GM06990 (cell line): ENCODE measurements at places on chromosomes 6 and 20.

GRCh38 chr6:154894902-154895301, 100.2 kb upstream of the TIAM2 start:
- no peak for DNase-seq

GRCh38 chr6:84651583-84651982, 112.8 kb downstream of the TBX18 start:
- no peak for DNase-seq

- no peak for DNase-seq
These were observed 11.3 kb downstream of the PPP1R3G start for GRCh38 chr6:5096482-5096881.

GRCh38 chr20:2109425-2110210, 8.0 kb downstream of the STK35 start:
- no peak for DNase-seq

GRCh38 chr20:62240020-62240685, 1.8 kb downstream of the OSBPL2 start:
- no peak for DNase-seq

GRCh38 chr6:70956451-70957283, at the start of gene B3GAT2:
TSS of gene B3GAT2 (minus strand) at chr6:70957060. CDS start at chr6:70956429, 631 bp downstream.
- peak; percentile 20 for DNase-seq
